ENCODE measurements at places on chromosomes 1 and 21.

DNA sequence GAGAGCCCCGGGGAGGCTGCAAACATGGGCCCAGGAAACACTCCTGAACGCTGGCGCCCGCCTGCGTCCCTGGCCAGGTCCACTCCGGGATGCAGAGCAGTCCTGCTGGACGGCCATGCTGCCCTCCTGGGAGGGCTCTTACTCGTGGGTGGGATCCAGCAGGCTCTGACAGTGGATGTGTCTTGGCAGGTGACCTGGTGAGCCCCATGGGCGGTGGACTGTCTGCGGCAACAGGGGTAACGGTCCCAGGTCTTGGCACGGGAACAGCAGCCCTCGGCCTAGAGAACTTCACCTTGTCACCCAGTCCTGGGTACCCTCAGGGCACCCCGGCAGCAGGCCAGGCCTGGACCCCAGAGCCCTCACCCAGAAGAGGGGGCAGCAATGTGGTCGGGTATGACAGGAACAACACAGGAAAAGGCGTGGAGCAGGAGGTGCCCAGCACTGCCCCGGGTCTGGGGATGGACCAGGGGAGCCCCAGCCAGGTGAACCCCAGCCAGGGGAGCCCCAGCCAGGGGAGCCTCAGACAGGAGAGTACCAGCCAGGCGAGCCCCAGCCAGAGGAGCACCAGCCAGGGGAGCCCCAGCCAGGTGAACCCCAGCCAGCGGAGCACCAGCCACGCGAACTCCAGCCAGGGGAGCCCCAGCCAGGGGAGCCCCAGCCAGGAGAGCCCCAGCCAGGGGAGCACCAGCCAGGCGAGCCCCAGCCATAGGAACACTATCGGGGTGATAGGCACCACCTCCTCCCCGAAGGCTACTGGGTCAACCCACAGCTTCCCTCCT lies 39.8 kb downstream of the UMODL1 start:
- no peak for DNase-seq

GRCh38 chr1:119160866-119161265 lies 20.4 kb upstream of the WARS2 start:
- peak; percentile 98 for DNase-seq

GRCh38 chr1:43868741-43869067 lies 64.9 kb upstream of the ARTN start:
- peak; percentile 49 for DNase-seq

- no peak for DNase-seq
Observed at GRCh38 chr1:154925335-154926170, 11.0 kb downstream of the PMVK start.

- DNase-seq: peak; percentile 28
Observed at GRCh38 chr1:59670662-59671061, 144.1 kb upstream of the HOOK1 start.
